ENCODE measurements at places on chromosomes 16 and 17.
A peak's percentile ranks its signal among the peaks of the same experiment; 100 is the strongest.

DNA sequence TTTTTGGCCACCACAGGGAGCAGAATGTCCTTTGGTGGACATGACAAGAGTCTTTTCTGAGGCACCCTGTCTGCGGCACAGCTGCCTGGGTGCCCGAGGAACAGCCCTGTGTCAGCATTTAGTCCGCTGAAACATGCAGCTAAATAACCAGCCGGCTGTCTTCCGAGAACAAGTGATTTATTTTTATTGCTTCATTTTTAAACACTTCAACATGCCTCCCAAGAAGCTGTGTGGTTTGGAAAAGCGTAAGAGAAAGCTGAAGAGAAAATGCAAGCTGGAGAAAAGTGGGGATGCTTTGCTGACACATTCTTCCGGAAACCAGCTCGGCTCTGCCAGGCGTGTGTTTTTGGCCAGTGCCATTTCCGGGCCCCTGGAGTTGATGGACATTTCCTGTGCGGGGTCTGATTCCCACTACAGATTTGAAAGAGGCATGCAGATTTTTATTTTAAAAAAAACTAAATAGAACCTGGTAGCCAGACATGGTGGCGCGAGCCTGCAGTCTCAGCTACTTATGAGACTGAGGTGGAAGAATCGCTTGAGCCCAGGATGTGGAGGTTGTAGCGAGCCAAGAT, 94.7 kb downstream of the SEC14L1 start:
- peak; percentile 30 for DNase-seq

DNA sequence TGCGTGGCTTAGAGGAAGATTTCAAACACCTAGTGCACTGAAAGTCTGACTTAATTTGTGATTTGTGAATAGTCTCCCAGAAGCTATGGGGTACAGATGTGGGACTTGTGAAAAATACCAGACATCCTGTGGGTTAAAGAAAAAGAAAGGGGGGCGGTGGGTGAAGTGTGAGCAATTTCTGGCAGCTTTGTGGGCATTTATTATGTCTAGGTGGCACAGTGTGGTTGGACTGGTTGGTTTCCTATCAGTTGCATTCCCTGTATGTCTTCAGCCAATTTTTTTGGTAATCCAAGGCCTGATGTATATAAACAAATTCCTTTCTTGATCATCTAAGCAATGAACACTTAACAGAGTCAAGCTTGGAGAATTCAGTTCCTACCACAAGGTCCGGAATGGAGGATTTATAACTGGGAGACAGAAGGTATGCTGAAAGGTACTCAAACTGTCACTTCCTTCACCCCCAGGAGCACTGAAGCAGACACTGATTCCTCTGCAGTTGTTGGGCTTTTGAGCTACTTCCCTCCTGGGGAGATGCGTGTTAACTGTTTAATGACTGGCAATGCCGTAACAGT, 211.6 kb downstream of the WWOX start:
- no peak for DNase-seq

DNA sequence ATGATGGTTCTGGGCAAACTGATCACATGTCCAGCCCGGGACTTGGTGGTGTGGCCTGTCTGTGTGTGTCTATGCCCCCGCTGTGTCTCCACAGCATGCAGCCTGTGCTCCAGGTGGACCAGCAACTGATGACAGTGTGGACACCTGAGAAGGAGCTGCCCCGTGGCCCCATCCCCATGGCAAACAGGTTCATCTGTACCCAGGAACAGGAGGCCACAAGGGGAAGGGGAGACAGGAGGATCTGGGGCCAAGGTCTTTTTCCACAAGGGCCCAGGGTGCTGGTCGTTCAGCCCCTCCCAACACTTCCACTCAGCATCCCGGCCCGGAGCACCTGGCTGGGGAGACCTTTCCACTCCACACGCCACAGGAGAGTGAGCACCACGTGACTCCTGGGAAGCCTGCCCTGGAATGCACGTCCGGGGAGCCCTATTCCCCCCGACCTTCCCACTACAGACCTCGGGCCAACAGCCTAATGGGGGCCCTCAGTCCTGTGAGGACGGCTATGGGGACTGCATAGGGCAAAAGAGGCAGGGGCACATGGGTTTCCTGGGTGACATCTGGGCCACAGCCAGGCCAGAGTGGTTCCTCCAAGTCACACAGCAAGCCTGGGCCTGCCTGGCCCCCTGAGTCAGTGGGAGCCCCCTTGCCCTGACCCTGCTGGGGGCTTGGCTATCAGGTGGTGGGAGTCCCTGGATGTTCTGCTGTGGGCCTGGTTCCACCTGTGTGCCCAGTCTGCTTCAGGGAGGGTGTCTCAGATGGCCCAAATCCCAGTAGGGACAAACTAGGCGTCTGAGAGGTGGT, 20.8 kb upstream of the NXPH3 start:
- DNase-seq = no peak

- no peak for DNase-seq
These were observed 3.9 kb downstream of the NXPH3 start for GRCh38 chr17:49579522-49579921.

GRCh38 chr17:38588788-38589174, 17.0 kb downstream of the SRCIN1 start:
- DNase-seq = no peak

DNA sequence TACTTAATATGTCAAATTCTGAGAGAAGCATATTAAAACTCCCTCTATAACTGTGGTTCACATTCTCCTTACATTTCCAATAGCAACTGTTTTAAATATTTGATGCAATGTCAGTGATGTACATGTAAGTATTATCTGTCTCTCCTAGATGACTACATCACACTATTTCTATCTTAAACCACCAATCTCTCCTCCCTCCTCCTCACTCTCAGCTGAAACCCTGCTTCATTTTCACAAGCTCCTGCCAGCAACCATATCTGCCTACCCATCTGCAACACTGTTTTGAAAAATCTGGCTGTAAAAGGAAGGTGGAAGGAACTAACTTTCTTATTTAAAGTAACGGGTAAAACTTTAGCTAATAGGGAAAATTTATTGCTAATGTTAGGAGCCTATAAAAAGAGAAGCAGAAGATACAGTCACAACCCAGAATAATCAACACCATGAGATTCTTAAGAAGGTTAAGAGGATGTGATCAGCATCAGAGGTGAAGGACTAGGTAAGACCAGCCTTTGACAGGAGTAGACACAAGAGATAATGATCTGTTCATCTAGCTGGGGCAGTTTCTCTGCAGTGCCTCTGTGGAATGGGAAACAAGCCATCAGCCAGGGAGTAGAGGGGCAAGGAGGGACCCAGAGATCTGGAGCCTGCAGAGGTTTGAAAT, 31.0 kb downstream of the MYH10 start:
- DNase-seq = no peak

GRCh38 chr17:3755335-3756030, 31.8 kb downstream of the HASPIN start:
- no peak for DNase-seq

DNA sequence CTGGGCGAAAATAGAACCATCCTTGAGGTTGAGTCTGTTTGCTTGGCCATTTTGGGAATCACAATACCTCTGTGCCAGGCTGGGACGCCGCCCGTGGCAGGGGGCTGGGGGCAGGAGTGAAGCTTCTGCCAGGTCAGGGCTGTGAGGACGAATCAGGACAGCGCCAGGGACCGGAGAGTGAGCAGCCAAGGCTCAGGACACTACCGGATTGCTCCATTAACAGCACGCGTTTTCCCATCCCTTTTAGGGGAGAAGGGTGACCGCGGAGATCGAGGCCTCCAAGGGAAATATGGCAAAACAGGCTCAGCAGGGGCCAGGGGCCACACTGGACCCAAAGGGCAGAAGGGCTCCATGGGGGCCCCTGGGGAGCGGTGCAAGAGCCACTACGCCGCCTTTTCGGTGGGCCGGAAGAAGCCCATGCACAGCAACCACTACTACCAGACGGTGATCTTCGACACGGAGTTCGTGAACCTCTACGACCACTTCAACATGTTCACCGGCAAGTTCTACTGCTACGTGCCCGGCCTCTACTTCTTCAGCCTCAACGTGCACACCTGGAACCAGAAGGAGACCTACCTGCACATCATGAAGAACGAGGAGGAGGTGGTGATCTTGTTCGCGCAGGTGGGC, 23.4 kb downstream of the C1QTNF1 start:
- DNase-seq = no peak

- DNase-seq = no peak
These were observed 469.1 kb downstream of the GRIN2A start for GRCh38 chr16:9713156-9713555.

- DNase-seq = no peak
These were observed 139.0 kb downstream of the DNAH9 start for GRCh38 chr17:11737313-11737679.

- no peak for DNase-seq
These were observed 173.7 kb downstream of the TRIM37 start for GRCh38 chr17:58932956-58933355.

DNA sequence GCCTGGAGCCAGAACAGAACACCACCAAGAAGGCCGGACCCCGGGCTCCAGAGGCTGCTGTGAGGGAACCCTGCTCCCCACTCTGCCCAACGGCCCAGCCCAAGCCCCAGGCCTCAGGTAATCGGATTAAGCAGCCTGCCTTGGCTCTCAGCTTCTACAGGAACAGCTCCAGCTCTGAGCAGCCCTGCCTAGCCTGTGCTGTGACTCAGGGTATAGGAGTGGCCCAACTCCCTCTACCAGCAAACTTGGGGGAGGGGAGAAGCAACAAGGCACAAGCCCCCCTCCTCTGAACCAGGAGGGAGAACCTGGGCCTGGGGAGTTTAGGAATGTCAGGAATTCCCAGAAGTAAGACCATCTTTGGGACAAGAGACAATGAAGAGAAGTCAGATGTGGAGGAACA, 849 bp upstream of the SOX15 start:
- DNase-seq = no peak

GRCh38 chr16:19974607-19975006, 90.0 kb upstream of the GPRC5B start:
- DNase-seq = no peak
